ENCODE measurements at places on chromosomes 12 and 14.

GRCh38 chr12:107619831-107620230, 65.8 kb upstream of the PWP1 start:
- DNase-seq = no peak

GRCh38 chr12:25861226-25861625, 97.3 kb upstream of the RASSF8 start:
- DNase-seq = no peak

DNA sequence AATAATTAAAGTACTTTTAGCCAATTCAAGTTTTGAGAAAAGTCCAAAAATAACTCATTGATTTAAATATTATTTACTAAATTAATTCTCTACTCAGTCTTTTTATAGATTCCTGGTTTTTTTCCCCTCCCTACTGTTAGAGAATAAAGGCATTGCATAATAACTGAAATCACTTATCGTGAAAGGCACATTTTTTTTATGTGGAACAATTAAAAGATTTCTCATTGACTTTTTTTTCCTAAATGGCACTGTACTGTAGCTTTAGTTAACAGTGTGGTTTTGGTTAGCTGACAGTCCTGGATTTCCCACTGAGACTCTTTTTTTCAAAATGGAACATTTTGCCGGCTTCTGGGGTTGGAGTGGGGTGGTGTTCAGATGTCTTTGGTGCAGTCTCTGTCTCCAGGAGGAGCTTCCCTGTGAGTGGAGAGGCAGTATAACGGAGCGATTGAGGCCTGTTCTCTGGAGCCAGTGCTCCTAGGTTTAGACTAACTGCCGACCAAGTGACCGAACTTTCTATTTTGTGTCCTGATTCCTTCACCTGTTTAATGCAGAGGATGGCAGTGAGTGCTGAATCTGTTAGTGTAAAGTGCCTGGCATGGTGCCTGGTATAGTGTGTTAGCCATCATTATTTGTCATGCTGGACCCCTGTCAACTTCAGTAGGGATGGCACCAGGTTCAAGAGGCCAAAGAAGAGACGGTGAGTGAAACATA, 117.7 kb downstream of the ADCK1 start:
- DNase-seq = no peak

DNA sequence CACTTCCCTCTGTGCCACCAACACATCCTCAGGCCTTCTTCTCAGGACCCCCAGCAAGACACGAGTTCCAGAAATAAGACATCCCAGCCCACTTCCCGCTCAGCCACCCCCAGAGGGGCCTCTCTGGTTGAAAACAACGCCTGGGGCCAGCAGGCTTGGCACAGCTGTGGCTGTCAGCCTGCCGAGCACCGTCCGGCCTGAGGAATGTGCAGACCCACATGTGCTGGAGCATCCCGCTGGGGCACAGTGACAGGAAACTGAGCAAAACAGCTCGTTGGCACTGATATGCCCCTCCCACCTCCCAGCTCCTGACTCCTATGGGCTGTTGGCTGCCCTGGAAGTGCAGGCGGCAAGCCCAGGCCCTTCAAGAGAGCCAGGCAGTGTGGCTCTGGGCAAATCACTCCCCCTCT, 1.4 kb downstream of the SYNE3 start:
- DNase-seq = peak; percentile 55

Data from suppressor macrophage treated with lipopolysaccharide for 1 hour (primary cell).